ENCODE measurements at places on chromosomes 1 and 21.
A peak's percentile ranks its signal among the peaks of the same experiment; 100 is the strongest.

GRCh38 chr1:151472856-151473731 lies 13.8 kb upstream of the POGZ start:
- peak; percentile 60 for DNase-seq

DNA sequence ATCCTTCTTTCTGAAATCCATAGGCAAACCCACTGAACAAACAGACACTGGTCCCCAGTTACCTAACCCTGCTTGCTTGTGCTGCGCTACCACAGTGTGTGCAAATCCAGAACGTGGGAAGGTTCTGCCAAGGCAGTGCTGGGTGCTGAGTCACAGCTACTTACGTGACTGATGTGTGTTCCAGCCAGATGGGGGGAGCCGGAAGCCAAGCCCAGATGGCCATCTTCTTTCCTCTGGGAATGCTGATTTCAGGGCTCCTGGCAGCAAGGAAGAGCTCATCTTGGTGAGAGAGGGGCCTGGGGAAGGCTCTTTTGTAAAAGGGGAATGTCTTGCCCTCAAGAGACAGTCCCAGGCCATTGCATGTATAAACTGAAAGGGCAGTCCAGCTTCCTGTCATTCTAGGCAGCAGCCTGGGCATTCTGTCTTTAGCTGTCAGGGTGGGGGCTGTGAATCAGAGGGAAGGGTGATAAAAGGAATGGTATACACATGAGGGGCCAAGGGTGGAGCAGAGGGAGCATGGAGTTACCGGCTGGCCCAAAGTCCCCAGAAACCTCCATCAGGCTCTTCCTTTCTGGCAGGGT lies 54.1 kb downstream of the CD46 start:
- DNase-seq = no peak

DNA sequence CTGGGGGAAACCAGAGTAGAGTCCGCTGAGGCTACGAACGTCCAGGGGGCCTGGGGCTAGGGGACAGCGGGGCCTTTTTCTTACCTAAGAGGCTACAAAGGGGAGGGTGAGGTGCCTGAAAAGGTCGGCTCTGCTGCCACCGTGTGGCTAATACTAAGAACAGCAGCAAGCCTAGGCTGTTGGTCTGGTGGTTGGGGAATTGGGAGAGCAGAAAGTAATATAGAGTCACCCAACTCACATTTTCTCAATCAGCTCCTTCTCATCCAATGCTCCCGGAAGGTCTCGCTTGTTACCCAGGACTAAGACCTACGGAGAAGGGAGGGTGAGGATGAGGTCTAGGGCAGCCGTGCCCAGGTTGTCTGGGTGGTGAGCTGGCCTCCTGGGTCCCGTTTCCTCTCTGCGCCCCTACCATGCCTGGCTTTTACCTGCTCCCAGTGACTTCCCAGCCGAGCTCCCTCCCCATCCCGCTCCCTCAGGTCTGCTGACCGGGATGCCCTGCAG lies 9.3 kb downstream of the ARL8A start:
- DNase-seq = no peak

GRCh38 chr1:193211539-193211938 lies 25.1 kb upstream of the B3GALT2 start:
- no peak for DNase-seq

DNA sequence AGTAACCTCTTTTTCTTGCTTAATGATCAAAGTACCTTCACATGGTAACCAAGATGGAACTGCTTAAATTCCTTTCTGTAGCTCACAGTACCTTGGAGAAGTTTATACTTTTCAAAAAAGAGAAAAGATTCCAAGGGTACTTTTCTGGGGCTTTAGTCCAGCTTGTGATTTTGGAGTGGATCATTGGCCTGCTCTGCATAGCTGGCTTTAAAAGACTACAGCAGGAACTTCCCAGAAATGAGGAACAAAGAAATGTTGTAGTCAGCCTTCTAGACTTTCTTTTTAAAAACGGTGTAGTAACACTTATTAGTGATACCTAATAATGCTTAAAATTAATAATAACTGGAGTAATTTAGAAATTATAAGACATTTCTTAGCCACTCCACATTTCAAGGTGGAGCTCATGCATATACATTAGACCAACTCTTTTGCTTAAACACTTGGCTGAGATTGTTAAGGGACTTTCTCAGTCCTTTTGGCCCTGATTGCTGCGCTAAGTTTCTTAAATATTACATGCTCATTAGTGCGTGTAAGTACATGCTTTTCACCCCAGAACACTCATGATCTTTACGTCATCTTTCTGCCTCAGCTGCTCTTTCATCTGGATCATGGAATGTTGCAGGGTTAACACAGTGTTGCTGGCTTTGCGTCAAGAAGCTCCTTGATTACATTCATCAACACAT lies 57.3 kb downstream of the SDCCAG8 start:
- DNase-seq = no peak

- DNase-seq = peak; percentile 81
These were observed 12.2 kb downstream of the RHBDL2 start for GRCh38 chr1:38929476-38929875.

DNA sequence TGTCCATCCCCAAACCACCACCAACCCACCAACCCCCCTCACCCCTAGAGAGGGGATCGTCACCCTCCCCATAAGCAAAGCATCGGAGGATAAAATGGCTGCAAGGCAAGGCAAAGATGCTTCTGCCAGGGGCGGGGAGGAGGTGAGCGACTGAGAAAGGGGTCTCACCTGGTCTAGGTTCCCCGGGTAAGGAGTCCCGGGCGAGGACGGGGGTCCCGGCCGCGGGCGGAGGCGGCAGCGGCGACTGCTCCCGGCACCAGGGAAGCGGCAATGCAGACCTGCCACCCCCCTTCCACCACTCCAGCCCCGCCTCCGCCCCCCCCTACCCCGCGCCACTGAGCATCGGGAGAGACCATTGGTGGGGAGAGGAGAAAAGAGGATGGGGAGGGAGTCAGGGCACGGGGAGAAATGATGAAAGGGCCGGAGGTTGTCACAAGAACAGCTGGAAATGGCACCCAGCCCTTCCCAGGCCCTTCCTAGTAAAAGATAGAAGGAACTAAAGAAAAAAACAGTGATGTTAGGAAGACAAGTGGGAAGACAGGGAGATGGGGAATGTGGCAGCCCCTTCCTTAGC lies at the start of gene SV2A:
Gene SV2A, minus strand, starts transcription at position 274 of the 574 bp plus-strand sequence. CDS start 4,004 bp downstream, outside the sequence.
- peak; percentile 78 for DNase-seq

DNA sequence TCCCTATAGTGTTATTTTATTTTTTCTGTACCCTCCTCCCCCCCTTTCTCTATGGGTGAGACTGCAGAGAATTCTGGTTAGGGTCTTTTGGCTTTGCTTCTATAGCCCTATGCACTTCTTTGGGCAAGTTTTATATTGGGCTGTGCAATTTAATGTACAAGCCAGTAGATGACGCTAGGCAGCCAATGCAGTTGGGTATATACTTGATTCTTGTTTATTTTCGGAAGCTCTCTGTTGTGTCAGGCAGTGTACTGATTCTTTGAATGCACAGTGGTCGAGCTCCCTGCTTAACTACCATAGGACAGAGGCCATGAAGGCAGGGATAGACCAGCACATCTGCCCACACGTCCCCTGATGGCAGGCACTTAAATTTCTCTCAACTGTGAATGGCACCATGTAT lies 34.1 kb upstream of the GPR52 start:
- DNase-seq = no peak

DNA sequence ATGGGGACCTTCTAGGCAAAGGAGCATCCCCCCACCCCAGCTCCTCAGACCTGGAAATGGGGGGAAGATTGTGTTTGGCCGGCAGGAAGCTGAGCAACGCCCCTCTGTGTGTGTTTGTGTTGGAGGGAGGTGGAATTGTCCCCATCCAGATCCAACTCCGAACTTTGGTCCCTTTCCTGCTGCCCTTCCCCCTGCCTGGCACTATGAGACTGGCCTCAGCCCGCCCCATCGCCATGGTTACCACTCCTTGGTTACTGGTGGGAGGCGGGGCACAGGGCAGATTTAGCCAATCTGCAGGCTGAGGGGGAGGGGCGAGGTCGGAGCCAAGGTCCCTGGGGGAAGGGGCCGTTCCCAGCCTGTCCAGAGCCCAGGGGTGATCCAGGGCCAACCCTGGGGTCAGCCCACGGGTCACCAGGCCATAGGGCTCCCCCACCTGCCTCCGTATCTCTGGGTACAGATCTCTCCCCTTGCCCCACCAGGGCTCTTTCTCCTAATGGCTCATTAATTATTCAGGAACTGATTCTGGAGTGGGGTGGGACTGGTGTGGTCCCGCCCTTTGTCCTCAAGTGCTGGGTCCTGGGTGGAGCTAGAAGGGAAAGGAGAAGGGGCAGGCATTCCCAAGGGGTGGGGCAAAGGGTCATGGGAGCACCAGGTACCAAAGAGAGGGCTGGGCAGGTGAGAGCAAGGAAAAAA lies 15.2 kb downstream of the PTPRF start:
- peak; percentile 58 for DNase-seq

DNA sequence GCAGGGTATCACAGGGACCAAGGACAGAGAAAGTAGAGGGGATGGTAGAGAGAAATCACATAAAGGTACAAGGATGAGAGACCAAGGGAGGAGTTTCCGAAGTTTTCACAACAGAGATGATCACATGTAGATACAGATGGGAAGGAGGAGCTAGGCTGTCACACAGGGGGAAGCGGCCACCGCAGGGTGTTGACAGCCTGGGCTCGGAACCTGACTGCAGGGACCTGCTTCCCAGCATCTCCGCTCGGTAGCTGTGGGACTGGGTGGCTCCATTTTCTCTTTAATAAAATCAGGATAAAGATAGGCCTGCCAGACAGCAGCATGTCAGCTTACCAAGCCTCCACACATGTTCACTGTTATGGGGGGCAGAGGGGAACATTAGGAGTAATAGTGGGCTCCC lies 32.3 kb downstream of the CDCA8 start:
- no peak for DNase-seq

- DNase-seq = no peak
These were observed 655 bp upstream of the KIRREL1 start for GRCh38 chr1:157992833-157993146.

GRCh38 chr1:10188133-10188650 lies 22.2 kb upstream of the KIF1B start:
- no peak for DNase-seq

- DNase-seq = no peak
These were observed 8.8 kb downstream of the FMN2 start for GRCh38 chr1:240100371-240100934.

GRCh38 chr1:150464422-150464826 lies 22.8 kb upstream of the TARS2 start:
- peak; percentile 67 for DNase-seq

GRCh38 chr1:156203331-156203730 lies 9.4 kb downstream of the SLC25A44 start:
- no peak for DNase-seq

- DNase-seq = no peak
These were observed 16.7 kb downstream of the PALMD start for GRCh38 chr1:99662539-99663080.

- DNase-seq = no peak
These were observed 31.4 kb upstream of the DMBX1 start for GRCh38 chr1:46458190-46458589.

DNA sequence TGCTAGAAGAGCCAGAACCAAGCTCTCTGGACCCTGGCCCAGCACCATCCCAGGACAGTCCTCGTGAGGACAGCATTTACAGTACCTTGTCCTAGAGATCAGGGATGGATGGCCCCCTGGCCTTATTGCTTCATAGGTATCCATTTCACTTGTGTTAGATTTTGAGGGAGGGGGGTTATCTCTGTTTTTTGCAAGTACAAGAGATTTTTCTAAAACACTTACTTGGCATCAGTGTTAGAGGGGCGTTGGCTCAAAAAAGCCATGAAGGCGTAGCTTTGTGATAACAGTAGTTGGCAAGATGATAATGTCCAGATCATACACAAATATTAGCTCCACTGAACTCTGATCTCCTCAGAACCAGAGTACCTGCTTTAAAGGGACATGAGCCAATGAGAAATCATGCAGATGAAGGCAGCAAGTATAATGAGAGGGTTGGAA lies 5.8 kb upstream of the ATP1B1 start:
- DNase-seq = no peak

DNA sequence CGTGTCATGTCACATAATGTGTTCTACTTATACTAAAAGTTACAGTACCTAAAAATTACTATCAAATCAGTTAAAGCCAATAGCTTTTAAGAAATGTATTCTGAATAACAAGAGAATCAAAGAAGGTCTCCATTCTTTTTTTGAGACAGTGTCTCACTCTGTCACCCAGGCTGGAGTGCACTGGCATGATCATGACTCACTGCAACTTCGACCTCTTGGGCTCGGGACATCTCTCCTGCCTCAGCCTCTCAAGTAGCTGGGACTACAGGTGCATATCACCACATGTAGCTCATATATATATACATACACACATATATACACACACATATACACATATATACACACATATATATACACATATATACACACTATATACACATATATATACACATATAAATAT lies 20.1 kb downstream of the COP1 start:
- DNase-seq = no peak

DNA sequence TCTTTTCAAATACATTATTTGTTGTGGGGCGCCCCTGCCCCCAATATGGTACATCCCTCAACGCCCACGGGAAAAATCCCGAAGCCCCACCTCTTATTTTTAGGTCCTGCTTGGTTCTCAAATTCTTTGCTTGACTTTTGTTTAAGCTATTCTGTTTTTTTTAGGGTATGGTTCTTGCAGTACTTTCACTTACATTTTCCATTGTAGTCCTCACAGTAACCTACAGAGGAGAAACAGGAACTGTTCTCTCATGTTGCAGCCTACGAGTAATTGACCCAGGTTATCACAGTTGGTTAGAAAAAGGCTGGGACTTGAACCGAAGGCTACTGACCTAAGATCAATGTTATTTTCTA lies 697 bp upstream of the C21orf91 start:
- DNase-seq = no peak

GRCh38 chr21:45336870-45337269 lies 49.2 kb upstream of the POFUT2 start:
- peak; percentile 62 for DNase-seq

DNA sequence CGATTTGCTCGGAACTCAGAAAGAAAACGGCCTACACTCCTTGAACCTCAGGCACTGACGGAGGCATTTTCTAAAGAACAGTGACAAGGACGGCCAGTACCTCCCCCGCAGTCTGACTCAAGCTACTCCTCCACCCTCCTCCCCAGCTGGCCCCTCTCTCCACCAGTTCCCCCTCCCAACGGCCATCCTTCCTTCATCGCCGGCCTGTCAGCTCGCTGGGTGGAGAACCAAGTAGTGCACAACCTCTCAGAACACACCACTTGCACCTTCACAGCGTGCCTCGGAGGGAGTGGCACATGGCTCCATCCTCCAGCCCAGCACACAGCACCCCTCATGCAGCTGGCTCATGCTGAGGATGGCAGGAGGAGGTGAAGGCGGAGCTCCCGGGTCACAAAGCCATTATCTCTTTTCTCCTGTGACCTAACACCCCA lies 58.8 kb downstream of the TOR1AIP2 start:
- no peak for DNase-seq

DNA sequence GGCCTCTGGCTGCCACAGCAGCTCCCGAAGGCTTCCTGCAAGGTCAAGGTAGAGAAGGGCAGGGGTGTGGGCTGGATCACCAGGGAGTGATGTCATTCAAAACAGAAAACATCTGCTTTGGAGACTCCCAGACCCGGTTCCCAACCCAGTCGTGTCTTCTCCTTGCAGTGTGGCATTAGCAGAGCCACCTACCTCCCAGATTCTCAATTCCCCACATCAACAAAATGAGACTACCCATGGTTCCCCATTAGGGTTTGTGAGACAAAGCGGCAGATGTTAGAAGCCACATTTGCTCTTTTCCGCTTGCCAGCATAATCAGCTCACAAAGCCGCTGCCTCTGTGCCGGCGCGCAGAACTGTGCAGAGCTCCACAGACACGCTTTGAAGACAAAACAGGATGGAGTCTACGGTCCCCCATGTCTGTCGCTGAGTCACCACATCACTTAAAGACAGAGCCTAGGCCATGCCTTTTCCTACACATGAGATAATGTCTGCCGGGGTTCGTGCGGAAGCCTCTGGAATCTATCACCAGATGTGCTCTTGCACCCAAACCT lies 12.5 kb downstream of the KIF17 start:
- DNase-seq = no peak
